ENCODE measurements at places on chromosomes 4 and X.

DNA sequence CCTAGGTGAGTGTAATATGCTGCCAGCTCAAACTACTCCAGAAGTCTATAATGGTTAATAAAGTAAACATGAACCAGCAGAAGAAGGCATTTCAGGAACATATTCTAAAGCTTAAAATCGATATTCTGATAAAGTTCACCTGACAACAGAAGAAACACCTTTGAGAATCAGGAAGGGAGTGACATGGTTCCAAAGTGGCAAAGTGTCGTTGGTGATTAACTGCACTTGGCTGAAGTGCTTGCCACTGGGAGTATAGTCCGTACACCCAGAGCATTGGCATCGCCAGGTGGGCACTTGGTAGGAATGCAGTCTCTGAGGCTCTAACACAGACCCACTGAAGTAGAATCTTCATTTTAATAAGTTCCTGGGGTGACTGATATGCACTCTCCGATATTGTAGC, 76.0 kb upstream of the H2AZ1 start:
- no peak for DNase-seq

DNA sequence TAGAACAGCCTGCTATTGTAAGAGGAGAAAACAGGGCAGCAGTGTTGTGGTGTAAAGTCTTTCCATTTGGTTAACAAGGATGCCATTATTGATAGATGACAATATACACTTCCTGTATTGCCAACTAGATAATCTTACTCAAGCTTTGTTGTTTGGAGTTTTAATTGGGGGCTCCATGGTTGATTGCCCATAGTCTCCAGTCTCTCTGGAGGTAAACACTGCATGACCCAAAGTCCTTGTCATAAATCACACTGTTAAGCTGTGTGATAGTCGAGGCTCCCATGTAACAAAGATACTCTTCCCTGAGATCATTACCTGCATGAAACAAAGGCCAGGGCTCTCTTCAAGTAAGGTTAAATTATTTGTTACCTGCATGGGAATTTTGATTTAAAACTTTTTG, 394.6 kb downstream of the C4orf33 start:
- DNase-seq, result no peak

DNA sequence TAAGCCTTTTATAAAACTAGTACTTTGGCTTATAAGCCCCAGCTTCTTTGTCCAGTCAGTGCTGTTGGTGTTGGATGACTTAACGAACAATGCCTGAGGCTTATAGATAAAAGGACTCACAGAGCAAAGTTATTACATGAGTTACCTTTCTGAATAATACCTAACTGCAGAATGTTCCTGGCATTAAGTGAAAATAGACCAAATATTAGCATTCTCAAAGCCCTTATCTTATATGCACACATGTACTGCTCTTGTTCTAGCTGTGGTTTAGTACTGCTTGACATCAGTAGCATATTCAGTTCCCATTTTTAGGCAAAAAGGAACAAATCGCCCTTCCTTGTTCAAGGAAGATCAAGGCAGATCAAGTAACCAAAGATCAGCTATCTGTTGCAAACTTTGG, 131.6 kb downstream of the ZNF330 start:
- no peak for DNase-seq

DNA sequence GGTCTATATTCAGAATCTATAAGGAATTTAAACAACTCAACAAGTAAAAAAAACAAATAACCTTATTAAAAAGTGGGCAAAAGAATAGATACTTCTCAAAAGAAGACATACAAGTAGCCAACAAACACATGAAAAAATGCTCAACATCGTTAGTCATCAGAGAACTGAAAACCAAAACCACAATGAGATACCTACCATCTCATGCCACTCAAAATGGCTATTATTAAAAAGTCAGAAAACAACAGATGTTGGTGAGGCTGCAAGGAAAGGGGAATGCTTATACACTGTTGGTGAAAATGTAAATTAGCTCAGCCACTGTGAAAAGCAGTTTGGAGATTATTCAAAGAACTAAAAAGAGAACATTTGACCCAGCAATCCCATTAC, 201.6 kb downstream of the QDPR start:
- DNase-seq, result no peak
